Stimulated activated CD4-positive, alpha-beta T cell treated with anti-CD3 and anti-CD28 coated beads, Interleukin-1b, Interleukin-23, amount 100 ng/mL, for 24 hours (primary cell): ENCODE measurements at places on chromosomes 13 and 19.

- no peak for DNase-seq
These were observed 420.6 kb downstream of the DCT start for GRCh38 chr13:94058821-94059360.

DNA sequence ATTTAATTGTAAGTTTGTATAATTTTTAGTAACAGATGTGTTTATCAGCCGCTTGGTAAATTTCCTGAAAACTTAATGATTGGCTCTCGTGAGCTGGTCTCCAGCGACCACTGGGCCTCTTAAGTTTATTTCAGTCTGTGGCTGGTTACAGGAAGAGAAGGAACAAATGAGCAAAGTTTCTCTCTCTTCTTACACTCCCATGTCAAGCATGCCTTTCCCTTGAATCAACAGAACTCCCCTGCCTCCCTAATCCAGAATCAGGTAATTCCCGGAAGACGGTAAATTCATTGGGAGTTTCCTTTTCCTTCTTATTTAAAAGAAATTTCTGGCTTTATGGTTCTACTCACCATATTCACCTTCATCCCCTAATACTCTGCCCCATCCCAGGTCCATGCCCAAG lies 52.5 kb upstream of the POMP start:
- no peak for DNase-seq

GRCh38 chr13:101529422-101529821 lies 76.9 kb downstream of the ITGBL1 start:
- DNase-seq: no peak

DNA sequence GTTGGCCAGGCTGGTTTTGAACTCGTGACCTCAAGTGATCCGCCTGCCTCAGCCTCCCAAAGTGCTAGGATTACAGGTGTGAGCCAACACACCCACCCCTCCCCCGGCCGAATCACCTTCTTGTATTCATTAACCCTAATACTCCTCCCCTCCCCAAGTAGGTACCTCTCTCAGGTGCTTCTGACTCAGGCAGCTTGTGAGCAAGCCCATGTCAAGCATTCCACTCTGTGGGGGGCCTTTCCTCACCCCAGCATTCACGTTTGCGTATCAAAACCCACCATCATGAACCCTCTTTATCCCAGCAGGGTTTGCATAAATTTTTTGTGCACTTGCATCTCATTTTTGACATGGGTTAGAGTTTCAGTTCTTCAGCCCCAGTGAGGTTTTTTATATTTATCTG lies 23.6 kb upstream of the RFXAP start:
- DNase-seq: no peak

- DNase-seq: no peak
These were observed 26.0 kb upstream of the PEG3 start for GRCh38 chr19:56866538-56866937.

GRCh38 chr19:1084024-1084868 lies 10.9 kb downstream of the POLR2E start:
- DNase-seq: no peak

DNA sequence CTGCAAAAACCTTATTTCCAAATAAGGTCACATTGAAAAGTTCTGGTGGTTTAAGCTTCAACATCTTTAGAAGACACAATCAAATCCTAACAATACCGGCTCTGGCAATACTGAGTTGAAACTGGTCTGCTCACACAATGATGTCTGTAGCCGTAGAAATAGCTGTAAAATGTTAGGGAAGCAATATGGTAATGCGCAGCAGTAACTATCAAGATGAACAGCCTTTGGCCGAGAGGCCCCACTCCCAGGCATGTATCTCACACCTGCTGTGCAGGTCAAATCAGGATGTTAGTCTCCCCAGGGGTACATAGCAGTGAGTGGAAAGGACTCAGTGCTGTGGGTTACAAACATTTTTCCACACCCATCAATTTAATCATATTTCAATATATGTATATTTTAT lies 207.1 kb downstream of the KATNAL1 start:
- no peak for DNase-seq

- DNase-seq: no peak
These were observed 6.6 kb downstream of the SLITRK5 start for GRCh38 chr13:87677496-87678371.

DNA sequence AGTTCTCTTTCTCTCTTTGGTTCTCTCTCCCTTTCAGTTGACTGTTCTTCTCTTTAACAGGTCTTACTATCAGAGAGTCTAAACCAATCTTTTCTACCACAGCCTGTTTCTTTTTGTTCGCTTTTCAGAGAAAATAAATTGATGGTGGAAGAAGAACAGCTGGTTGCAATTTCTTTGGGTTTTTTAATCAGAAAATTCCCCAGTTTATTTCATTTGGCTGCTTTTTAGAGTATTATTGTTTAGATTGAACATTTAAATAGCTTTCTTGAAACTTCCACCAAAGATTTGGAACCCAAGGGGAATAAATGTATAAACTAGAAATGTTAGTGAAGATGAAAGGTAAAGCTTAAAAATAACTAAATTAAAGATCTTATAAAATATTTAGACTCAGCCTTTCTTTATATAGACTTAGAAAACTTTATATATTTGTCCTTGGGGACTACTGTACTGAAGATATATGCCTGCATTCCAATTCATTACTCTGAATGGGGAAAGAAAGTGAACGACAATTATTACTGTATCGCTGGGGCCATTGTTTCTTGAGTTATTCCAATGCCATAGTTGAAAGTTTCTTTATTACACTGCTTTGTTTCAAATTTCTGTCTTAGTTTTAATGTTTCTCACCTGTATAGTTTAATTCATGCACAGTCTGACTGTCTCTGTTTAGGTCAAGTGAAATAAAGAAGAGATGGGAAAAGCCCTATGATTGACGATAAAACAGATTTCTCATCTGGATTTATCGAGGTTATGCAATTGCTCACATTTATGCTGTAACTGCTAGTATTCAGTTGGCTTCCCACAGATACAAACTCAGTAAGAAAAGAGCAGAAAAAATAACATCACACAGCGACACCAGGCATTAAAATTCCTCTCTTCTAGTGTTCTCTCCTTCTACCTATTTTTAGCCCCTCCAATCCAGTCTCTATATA lies 169.4 kb upstream of the CSNK1A1L start:
- DNase-seq: no peak

- DNase-seq: no peak
These were observed 8.4 kb downstream of the MED16 start for GRCh38 chr19:884420-885211.

GRCh38 chr19:6724631-6725492 lies 4.4 kb upstream of the C3 start:
- no peak for DNase-seq

DNA sequence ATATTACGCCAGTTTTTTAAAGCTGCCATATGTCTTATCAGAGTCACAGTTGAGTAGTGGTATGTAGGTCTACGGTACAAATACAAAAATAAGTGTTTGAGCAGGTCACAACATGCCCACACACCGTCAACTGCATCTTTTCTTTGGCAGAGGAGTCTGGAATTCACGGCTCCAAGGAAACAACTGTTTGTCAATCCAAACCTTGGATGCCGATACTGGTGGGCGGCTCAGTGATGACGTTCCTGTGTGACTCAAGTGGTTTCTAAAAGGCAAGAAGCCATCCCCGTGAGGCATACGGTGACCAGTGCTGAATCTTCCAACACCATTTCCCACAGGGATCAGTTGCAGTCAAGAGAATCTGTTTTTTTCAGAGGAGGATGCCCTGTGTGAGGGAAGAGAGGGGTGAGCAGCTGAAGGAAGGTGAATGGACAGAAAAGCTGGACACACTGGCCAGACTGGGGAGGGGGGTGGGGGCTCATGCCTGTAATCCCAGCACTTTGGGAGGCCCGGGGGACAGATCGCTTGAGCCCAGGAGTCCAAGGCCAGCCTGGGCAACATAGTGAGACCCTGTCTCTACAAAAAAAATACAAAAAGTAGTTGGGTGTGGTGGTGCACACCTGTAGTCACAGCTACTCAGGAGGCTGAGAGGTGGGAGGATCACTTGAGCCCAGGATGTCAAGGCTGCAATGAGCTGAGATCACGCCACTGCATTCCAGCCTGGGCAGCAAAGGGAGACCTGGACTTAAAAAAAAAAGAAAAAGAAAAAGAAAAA lies 22.8 kb upstream of the CEBPG start:
- no peak for DNase-seq

DNA sequence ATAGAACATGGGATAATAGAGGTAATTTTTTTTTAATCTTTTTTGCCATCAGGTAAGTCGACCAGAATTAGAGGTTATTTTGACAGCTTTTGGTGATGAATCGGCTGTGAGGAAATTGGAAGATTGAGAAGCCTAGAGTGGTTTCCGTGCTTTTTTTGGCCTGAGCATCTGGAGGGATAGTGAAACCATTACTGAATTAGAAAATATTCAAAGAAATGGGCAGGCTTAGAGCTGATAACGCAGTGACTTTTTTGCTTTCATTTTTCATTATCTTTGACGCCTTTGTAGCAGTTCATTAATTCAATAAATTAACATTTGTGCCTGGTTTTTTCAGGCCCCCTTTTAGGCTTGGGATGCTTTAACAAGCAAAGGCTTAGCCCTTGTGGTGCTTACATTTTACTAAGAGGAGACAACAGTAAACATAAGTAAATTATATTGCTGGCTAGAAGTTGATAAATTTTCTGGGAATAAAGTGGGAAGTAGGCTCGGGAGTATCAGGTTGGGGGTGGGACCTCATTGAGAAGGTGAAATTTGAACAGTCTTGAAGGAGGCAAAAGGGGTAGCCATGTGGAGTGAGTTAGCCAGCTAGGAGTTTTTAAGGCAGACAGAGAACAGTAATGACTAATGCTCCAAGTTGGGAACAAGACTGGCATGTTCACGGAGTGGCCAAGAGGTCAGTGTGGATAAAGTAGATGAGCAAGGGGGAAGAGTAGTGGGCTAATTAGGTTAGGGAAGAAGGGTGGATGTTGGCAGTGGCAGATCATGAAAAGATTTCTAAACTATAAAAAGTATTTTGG lies 36.5 kb downstream of the GTF2F2 start:
- DNase-seq: no peak

GRCh38 chr13:40564342-40565001 lies 102.0 kb downstream of the FOXO1 start:
- no peak for DNase-seq

DNA sequence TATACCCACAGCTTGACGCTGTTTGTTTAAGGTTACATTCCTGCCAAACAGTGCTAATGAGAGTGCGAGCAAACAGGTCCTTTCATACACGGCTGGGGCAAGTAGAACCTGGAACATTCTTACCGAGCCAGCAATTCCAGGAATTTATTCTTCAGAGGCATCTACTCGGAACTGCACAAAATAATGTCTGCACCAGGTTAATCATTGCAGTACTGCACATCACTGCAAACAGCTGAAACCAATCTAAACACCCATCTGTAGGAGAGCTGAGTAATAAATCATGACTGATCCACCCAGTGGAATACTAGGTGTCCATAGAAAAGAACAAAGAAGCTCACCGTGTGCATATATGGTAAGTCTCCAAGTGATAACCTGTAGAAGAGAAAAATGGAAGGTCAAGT lies 1.2 kb upstream of the ZNF579 start:
- DNase-seq: no peak

DNA sequence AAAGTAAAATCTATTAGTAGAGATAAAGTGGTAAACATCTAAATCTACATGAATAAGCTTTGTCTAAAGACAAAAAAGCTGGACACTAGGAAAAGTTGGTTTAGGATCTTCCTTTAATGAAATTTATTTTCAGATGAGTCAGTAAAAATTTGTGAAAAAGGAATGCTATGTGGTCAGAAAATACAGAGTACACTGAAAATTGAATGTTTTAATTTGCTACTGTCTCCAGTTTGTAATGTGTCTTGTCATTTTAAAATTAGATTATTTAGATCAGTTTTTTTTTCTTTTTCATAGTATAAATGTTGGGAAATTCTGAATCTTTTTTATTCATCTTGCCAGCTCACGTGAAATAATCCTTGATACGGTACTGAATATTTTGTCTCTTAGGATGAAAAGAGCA lies 56.9 kb downstream of the SLITRK6 start:
- DNase-seq: no peak

GRCh38 chr19:47107202-47107952 lies 6.2 kb downstream of the ZC3H4 start:
- no peak for DNase-seq

GRCh38 chr13:97254816-97255215 lies 32.7 kb downstream of the MBNL2 start:
- no peak for DNase-seq

DNA sequence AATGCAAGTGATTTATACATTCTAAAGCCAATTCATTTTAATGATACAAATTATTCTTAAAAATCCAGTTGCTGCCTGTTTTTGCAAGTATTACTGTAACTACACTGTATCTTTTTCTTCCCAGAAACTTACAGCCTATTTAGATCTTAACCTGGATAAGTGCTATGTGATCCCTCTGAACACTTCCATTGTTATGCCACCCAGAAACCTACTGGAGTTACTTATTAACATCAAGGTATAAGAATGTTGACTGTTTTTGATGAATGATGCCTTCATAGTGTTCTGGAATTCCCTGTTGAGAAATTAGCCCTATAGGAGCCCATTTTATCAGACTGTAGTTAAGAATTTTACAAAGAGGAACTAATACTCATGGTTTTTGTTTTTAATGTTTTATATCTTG lies 25.0 kb downstream of the ITM2B start:
- DNase-seq: no peak

- no peak for DNase-seq
These were observed 411.2 kb downstream of the FGF9 start for GRCh38 chr13:22082030-22082429.

DNA sequence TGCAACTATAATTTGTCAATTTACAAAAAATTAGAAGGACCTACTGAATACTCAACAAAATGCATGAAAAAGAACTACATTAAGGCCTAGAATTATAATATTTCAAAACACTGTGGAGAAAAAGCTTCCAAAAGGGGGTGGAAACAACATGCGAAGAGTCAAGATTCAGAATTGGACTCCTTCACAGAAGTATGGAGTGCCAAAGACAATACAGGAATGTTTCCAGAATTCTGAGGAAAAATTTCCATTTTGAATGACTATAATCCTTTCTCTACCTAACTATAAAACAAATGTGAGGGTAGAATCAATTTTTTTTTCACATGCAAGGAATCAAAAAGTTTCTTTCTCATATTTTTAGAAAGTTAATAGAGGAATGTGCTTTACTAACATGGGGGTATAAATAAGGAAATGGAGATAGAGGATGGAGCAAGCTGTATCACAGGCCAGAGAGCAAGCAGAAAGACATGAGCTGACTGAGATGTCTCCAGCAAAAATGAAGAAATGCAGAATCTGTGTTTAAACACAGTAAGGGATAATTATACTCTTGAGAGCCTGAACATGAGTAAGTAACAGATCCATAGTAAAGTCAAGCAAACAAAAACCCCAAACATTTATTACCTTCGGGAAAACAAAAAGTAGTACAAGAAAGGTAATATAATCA lies 39.5 kb upstream of the SMAD9 start:
- DNase-seq: no peak

- DNase-seq: no peak
These were observed 53.3 kb downstream of the RFX2 start for GRCh38 chr19:6056801-6057650.
